ENCODE measurements at places on chromosomes 11 and 22.

- no peak for DNase-seq
Measured at GRCh38 chr11:63811522-63811921, 1.7 kb upstream of the SPINDOC start.

DNA sequence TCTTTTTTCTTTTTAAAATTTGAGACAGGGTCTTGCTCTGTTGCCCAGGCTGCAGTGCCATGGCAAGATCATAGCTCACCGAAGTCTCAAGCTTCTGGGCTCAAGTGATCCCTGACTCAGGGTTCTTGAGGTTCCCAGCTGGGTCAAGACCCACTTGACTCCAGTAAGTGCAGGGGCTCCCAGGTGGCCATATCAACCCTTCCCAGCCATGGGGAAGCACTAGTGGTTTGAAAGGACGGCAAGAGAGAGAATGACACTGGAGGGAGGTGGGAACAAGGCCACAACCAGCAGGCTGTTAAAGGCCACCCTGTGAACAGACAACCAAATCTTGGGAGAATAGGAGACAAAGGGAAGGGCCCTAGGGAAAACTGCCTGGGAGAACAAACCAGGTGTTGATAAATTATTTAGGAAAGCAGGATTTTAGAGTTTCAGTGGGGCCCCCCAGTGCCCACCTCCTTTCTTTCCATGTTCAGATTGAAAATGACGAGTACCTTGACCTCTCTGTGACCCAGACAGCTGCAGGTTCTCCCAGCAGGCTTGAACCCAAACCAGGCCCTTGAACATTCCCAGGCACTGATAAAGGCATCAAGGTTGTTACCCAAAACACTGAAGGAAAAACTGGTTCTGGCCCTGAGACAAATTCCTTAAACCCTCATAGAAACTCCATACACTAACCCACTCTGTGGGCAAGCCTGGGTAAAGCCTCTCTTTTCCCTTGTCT, 28.8 kb downstream of the KLHL22 start:
- no peak for DNase-seq

DNA sequence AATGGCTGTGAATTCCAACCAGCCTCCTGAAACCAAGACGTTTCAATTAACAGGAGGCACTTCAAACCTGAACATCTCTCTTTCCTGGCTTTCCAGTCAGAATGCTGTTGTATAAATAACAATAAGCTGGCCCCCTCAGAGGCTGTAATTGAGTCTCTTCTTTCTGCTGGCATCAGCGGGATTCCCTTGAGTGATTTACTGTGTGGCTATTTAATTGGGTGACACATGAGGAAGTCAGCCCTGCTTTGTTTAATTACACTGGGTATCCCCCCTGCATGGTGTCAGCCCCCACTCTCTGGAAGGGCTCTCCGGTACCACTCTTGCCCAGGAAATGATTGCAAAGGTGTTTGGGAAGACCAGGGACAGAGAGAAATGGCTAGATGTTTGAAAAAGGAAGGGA, 101.6 kb downstream of the NTM start:
- no peak for DNase-seq

DNA sequence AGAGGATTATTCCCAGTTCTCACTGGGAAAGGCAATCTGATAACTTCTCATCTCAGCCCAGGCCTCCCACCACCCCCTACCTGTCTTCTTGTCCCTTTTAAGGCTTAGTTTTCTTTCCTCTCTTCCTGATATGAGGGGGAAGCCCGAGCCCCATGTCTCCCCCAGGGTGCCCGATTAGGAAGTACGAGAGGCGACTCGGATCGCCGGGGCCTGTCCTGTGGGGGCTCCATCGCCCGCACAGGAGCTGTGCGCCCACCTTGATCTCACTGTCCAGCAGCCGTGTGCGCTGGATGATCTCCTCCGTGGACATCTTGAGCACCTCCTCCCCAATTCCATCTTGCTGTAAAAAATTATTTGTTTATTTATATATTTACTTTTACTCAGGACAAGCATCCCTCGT, 628 bp downstream of the PSMC3 start:
- DNase-seq, result no peak

DNA sequence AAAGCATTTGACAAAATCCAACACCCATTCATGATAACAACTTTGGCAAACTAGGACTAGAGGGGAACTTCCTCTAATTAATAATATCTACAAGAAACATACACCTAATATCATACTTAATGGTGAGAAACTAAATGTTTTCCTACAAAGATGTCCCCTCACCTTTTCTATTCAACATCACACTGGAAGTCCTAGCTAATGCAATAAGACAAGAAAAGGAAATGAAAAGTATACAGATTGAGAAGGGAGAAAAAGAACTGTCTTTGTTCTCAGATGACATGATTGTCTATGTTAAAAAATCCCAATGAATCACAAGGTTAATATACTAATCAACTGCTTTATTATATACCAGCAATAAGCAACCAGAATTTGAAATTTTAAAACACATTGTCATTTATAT, 52.4 kb downstream of the C11orf65 start:
- no peak for DNase-seq

DNA sequence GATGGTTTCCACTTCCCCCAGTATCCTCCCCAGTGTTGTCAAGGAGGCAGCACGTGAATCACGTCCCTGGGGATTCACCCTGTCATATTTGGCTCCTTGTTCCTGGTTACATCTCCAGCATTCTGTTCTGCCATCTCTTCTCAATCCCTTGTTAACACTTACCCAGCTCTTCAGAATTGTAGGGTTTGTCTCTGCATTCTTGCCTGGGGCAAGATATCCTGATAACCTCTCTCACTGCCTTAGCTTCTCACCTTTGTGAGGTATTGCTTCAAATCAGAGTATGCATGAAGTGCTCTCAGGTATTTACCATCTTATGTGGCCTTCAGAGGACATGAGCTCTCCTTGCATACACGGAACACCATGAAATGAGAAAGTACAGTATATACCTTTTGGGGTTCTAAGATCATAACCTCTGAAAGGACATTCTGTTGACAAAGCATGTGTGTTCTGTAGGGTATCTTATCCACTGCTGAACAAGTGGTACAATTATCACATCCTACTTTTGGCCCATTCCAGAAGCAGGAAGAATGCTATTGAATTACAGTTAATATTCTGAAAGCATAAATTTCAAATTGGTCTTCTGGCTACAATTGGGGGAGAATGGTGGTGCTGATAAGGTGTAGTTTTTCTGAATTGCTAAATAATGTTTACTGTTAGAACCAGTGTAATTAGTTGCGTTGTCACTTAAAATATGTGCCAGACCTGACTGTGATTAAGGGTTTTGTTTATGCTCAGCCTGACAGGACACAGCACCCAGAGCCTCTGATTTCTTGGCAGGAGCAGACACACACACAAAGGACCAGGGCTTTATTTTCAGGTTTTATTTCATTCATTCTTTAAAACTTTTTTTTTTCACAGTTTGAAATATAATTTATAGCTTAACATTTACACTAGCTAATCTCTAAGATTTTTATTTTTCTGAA, 32.7 kb downstream of the VSTM5 start:
- DNase-seq, result no peak

- no peak for DNase-seq
Measured at GRCh38 chr11:27212248-27212780, 150.7 kb downstream of the CCDC34 start.

- no peak for DNase-seq
Measured at GRCh38 chr11:45027312-45027711, 76.6 kb upstream of the TP53I11 start.

DNA sequence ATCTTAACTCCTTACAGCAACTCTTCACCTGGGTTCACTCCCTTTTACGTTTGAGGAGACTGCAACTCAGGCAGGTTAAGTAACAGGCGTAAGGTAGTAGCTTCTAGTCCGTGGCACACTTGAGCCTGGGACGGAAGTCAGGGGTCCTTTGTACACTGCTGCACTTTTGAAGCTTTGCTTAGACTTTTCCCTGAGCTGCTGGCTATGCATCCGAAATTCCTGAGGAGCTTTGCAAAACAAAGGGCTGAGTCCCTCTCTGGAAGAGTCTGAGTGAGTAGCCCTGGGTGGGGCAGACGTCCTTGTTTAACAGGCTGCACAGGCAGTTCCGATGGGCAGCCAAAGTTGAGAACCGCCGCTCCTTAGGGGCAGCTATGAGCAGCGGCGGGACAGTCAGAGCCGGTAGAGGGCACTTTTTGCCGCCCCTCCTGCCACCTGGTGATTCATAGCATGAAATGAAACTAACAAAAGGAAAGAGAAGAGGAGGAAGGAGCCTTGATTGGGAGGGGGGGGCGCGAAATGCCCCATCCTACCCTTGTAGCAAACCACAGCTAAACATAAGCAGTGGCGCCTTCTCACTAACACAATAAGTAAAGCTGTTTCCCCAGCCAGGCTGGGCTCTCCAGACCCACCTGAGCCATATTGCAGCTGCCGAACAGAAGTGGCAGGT, 1.4 kb downstream of the TMEM109 start:
- DNase-seq, result peak; percentile 78

- DNase-seq, result no peak
Measured at GRCh38 chr22:40128989-40129388, 48.7 kb upstream of the TNRC6B start.

- no peak for DNase-seq
Measured at GRCh38 chr11:15780837-15781236, 575.5 kb downstream of the SOX6 start.

DNA sequence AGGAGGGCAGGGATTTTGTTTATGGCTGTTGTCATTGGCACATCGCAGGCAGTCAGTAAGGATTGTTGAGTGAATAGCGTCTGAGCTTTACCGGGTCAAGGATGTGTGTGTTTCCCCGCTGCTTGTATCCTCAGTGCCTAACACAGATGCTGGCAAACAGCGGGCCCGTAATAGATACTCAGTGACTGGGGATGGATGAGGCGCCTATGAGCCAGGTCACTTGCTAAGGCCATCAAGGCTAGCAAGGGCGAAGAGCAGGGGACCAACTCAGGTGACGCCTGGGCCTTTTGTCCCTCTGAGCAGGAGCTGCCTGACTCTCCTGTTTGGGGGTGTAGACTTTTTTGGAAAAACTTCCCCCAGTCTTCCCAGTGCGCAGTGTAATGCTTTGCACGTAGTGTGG, 118.1 kb downstream of the HIPK3 start:
- DNase-seq, result no peak

DNA sequence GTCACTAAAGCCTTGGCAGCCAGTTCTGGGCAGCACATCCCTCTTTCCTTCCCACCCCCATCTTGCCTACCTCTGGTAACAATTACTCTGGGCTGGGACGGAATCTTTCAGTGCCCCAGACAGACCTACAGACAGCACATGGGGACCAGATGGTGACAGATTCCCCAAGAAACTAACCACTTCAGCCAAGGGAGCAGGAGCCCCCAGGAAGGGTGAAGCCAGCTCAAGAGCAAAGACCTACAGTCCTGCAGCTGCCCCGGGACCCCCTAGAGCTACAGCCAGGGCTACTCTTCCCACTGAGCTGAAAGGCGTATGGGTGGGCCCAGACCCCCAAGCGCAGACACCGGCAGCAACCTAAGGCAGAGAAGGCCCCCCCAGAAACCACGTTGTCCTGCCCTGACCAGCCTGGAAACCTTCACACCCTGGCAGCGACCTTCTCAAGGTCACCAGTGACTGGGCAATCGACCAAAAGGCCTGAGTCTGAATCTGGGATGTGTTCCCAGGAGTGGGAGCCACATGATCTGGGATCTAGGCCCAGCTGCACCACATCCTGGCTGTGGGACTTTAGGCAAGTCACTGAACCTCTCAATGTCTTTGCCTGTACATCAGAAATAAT, 65.8 kb downstream of the LRRC32 start:
- DNase-seq, result peak; percentile 81

- DNase-seq, result no peak
Measured at GRCh38 chr11:45605051-45605450, 60.4 kb downstream of the CHST1 start.

DNA sequence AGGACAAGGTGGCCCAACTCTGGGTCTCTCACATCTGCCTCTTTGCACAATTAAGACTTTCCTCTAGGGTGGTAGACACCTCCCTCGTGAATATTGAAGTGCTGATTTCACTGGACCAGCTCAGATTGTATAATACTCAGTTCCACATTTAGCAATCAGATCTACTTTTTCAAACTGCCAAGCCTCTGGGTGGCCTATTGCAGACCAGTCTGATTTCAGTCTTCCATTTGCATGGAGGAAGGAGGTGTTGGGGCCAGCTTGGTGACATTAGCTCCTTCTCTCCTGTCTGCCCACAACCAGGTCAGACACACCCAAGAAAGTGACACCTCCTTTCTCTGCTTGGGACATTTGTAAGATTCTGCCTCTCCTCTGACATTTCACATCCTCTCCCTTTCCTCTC, 78.2 kb downstream of the PPFIBP2 start:
- no peak for DNase-seq

GRCh38 chr11:98090861-98091505, 929.8 kb upstream of the CNTN5 start:
- no peak for DNase-seq

DNA sequence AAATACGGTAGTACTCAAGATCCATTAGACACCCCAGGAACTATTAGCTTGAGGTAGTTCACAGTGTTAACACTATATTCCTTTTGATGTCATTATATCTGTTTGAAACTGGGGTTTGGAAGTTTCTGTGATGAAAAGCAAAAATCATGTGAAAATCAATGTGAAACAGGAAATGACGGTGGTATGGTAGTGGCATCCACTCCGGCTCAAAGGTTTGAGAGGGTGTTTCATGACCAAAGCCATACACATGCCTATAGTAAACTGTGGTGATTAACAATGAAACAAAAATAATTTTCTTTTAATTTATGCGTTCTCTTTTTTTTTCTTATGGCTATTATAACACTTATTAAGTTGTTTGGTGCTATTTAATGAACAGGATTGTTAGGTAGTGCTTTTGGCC, 10.9 kb downstream of the RAB38 start:
- DNase-seq, result no peak

Measured in EH (cell line).